ENCODE measurements at places on chromosomes 6 and 20.

GRCh38 chr6:169172946-169173345 lies 80.7 kb downstream of the THBS2 start:
- DNase-seq, result no peak

DNA sequence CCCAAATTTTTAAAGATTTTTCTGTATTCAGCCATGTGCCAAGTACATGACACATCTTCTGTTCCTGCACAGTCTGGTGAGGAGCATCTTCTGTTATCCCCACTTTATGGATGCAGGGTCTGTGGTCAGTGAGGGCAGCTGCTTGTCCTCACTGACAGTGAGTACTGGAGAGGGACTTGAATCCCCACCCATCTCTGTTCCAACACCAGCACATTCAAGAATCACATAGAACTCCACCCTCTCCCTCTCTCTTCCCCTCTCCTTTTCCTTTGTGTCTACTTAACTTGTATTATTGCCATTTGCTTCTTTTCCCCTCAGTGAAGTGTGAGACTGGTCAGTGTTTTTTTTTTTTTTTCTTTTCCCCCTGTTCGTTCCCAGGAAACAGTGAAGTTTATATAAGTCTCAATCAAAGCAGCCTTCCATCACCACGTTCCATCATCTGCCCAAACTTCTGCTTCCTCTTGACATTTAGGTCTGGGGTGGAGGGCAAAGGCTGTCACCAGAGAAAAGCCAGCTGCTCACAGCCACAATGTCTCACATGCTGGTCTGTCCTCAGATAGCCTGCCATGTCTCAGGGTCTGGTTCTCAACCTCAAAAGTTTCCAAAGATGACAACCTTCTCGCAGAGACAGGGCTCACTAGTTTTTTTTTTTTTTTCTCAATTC lies 110.0 kb upstream of the SSTR4 start:
- no peak for DNase-seq

GRCh38 chr6:149166336-149166735 lies 151.2 kb upstream of the TAB2 start:
- DNase-seq, result no peak

- DNase-seq, result peak; percentile 58
Measured at GRCh38 chr6:41424370-41425058, 89.1 kb downstream of the NCR2 start.

- DNase-seq, result no peak
Measured at GRCh38 chr6:151216804-151217203, 23.0 kb upstream of the AKAP12 start.

DNA sequence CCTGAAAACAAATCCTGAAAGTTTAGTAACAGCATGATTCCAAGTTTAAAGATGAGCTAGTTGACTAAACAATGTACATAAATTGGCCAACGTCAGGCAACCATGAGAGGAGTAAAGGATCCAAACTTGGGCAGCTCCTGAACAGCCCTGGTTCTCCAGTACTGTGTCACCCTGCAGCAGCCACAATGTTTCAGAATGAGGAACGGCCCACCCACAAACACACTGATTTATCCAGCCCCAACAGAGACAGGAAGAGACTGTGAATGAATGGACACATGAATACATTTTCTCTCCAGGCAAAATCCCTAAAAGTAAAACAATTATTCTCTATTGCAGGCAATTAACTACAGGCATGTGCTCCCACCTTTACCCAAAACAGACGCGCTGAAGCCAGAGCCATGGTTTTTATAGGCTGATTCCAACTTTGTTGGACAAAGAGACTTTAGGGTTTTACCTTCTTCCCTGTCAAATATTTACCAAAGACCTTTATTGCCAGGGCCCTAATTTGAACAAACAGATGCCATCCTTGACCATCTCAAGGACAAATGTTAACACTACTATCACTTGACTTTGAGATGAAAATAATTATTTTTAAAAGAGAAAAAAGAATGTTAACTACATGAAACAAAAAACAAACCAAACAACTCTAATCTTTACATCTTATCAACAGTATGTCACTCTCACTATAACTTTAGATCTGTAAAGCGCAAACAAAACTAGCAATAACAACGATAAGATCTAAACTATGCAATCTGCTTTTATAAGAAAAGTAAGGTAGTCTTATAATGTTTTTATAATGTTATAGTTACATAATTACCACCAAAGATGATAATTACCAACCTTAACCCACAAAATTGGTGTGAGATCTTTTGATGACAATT lies 22.9 kb downstream of the CNKSR3 start:
- no peak for DNase-seq

DNA sequence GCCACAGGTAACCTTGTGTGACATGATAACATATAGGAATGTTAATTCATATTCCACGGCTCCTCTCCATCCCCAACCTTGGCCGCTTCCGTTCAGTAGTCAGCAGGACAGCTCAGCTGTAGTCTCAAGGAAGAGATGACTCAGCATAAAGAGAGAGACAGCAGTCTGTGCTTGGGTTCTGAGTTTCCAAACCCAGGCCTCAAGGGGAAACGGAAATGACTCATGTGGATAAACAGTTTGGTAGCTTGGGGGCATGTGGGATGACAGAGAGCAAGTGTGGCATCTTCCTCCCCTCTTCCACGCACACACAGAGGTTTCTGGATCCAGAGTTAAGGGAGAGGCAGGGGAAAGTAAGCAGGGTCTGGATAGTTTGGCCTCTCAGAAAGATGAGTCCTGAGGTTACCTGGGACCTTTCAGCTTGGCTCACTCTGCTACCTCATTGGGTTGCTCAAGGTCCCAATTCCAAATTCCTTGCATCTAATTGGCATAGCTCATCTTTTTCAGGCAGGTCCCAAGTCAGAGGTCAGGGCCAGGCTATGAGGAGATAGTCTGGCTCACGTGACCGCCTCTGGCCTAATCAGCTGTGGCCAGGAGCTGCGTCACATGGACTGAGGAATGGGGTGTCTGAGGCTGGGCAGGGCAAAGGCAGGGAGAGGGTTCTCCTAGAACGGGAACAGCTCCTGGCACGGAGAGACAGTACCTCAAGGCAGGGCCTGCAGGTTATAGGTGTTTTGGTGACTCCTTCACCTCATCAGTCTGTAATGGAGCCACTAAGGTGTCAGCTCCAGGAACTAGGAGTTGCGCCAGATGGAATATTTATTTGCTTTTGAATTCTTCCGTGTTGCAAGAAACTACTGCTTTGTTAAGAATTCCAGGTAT lies 36.5 kb upstream of the MLN start:
- peak; percentile 39 for DNase-seq

DNA sequence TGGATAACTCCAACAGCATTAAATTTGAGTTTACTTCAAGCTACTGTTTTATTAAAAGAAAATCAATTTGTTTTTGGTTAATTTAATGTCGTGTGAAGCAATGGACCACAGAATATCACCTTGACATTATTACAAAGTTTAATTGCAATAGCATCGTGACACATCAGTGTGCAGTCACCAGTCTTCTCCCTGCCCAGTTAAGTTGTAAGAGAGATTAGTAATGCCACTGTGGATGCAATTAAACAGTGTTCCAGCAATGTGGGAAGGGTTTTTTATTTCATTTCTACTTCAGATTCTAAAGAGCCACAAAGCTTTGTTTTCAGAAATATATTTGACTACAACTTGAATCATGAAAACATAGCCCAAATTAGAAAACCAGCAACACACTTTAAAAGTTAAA lies 128.7 kb downstream of the SYNE1 start:
- no peak for DNase-seq

DNA sequence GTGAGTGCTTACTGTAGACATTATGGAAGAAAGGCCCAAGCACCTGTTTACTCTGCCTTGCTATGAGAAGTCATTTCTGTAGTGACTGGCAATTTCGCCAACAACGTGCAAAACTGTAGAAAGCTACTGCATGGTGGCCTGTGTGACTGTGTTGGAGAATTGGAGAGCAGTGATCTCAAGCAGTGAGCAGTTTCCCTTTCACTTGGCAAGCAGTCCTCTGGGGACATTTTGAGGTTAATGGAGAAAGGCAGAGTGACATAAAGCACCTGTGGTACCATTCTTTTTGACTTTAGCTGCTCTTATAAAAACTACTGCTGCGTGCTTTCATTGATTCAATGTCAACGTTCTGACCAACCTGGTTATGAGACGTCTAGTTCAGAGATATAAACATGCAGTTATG lies 382.6 kb upstream of the JAG1 start:
- no peak for DNase-seq

- DNase-seq, result peak; percentile 42
Measured at GRCh38 chr6:41937861-41938574, 3.6 kb downstream of the CCND3 start.

DNA sequence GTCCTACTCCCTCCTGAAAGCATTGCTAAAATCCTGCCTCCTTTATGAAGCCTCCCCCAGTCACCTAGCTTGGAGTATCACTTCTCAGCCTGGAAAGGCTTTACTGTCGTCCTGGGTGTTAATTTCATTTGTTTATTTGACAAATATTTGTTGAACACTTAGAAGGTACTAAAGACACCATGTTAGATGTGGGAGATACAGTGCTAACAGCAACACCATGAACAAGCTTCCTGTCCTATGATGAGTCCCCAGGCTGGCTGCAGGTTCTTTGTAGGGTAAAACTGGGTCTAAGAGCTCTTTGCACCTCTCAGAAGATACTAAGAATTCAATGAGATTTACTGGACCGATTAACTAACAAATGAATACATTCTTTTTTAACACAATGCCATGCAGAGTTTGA lies 109.2 kb upstream of the TMEM170B start:
- no peak for DNase-seq

DNA sequence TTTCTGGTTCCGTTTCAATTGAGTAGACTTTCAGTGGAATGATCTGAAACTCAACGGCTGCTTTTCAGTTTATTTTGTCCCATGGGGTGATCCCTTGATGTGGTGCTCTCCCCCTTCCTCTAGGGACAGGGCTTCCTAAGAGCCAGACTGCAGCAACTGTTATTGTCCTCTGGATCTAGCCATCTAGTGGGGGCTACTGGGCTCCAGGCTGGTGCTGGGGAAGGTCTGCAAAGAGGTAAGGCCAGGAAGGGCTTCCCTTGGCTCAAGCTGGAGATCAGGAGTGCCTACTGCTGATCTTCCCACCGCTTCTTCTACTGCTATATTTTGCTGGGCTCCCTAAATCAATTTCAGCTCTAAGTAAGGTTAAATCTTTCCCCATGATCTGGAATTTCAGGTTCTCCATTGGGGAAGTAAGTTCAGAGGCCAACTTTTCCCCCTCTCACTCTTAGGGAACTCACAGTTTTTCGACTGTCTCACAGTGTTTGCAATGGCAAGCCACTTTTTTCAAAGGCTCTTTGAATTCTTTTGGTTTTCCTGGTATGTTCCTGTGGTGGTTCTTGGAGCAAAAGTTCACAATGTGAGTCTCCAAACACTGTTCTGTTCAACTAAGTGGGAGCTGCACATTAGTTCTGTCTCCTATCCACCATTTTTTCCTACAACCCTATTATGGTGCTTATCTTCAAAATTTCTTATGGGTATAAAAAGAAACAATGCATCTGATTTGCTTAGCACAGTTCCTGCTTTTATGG lies 286.2 kb upstream of the EXOC2 start:
- DNase-seq, result no peak

DNA sequence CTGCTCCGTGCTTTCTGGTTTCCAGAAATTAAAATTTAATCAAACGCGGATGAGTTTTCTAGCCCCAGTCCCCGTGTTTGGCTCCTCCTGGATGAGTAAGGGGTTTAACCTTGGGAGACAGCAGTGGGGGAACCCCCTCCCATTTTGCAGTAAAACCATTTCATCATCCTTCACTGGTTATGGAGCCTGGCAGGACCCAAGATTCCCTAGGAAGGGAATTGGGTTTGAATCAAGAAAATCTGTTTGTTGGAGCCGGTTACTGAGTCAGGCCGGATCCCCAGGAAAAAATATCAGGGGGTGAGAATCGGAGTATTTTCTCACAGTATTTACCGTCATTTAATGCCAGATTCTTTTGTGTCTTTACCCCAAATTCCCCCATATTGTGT lies 754 bp downstream of the YWHAB start:
- no peak for DNase-seq

Measured in CD4-positive, alpha-beta T cell treated with Interferon gamma for 1 hour (primary cell).